ENCODE measurements at places on chromosomes 2 and 18.

- no peak for DNase-seq
Measured at GRCh38 chr2:191701029-191701428, 23.1 kb downstream of the NABP1 start.

- no peak for DNase-seq
Measured at GRCh38 chr2:195486520-195486919, 170.5 kb upstream of the SLC39A10 start.

GRCh38 chr18:78241535-78242253, 737.9 kb upstream of the SALL3 start:
- no peak for DNase-seq

- DNase-seq: no peak
Measured at GRCh38 chr18:8848541-8848940, 143.2 kb downstream of the MTCL1 start.

GRCh38 chr2:58429014-58429875, 188.1 kb upstream of the FANCL start:
- DNase-seq: no peak

GRCh38 chr2:70391259-70391658, 89.4 kb upstream of the FAM136A start:
- no peak for DNase-seq

- no peak for DNase-seq
Measured at GRCh38 chr18:79380816-79381806, 14.6 kb upstream of the NFATC1 start.

DNA sequence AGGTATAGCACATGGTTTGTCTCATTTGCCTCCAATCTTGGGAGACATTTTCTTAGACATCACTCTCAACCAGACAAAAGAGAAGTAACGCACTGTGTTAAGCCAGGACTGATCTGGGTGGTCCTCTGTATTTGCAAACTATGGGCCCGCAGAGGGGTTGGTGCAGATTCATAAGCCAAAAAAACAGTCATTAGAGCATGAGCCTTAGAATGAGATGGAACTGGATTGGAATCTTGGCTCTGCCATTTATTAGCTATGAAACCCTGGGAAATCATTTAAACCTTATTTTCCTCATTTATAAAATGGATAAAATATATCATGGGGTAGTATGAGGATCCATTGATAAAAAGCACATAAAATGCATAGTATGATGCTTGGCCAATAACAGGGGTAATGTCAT, 213.5 kb upstream of the APCDD1 start:
- DNase-seq: no peak

GRCh38 chr18:44743631-44744030, 62.9 kb downstream of the SETBP1 start:
- no peak for DNase-seq

DNA sequence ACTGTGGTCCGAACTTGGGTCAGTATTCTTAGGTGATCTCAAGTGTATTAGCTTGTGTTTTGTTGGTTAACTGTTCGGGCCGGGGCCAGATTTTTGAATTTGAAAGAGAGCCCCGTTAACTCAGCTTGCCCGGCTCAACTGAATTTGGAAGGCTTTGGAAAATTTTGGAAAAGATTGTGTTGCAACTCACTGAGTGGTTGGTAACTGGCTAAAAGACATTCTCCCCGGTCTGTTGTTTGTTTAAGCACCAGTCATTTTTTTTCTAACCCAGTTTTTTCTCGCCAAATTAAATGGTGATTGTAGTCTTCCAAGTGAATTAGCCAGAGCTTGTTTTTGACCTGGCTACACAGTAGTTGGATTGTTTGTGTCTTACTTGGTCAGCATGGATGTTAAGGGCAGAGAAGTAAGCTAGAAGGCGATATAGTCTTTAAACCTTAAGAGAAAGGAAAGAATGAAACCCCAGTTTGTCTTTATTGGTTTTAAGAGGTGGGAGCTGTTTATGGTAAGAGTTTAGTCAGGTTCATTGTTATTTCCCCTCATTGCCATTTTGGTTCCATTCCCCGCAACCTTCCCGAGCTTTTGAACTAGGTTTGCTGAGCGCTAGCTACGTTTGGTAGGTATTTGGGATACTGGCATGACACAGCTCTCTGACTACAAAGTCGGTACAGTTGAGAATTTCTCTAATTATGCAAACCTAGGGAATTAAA, 2.4 kb downstream of the MAP4K4 start:
- no peak for DNase-seq

- DNase-seq: no peak
Measured at GRCh38 chr18:3594760-3595368, 144.9 kb downstream of the TGIF1 start.

DNA sequence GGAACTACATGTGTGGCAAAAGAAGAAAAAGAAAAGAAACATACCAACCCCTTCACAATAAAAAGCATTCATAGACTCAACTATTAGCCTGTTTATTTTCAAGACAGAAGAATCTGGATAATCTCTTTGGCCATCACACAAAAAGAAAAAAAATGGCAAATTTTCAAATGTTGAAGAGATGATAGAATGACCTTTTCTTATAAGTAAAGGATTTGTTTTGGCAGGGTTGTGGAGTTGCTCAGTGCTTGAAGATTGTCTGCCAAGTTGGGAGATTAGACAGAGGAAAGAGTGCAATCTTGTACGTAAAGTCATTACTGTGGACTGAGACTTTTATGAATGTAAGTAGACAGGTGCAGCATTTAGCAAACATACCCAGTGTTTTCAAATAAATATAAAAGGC, 18.5 kb upstream of the FAM171B start:
- DNase-seq: no peak

DNA sequence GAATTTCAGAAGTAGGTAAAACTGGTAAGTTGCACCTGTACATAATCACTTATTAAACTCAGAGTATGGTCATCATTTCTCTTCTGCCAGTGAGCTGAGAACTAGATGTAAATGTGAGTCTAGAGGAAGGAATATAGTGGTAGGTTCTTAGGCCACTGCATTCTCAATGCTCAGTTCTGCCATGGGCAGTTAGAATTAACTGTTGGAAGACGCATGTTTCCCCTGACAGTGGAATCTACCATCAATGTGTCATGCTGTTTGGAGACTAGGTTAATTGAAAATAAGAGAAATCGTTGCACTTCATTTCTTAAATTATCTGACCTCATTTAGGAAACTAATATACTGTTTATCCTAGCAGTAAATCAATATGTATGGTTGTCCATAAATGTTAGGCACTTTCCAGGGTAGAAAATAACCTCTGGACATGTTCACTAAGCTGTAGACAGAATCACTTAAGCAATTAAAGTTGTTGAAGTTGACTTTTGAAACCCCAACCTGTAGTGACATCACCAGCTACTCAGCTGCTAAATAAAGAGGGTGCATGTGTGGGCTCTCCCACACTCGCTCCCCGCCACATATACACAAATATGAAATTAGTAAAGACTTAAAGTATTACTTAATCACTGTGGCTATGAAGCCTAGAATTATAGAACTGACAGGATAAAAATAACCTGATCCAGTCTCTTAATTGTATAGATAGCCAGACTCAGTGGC, 91.5 kb upstream of the NOSTRIN start:
- DNase-seq: no peak

DNA sequence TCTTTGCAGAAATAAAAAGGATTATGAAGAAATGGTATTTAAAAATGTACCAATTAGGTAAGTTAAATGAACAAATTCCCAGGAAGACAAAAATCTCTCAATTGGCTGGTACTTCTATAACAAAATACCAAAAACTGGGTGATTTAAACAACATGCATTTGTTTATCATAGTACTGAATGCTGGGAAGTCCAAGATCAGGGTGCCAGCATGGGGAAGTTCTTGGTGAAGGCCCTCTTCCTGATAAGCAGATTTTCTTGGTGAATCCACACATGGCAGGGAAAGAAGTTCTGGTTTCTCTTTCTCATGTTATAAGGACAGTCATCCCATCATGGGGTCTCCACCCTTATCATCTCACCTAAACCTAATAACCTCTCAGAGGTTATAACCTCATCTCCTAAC, 271.6 kb upstream of the SETBP1 start:
- DNase-seq: no peak

- no peak for DNase-seq
Measured at GRCh38 chr2:46344706-46345105, 47.5 kb downstream of the EPAS1 start.

DNA sequence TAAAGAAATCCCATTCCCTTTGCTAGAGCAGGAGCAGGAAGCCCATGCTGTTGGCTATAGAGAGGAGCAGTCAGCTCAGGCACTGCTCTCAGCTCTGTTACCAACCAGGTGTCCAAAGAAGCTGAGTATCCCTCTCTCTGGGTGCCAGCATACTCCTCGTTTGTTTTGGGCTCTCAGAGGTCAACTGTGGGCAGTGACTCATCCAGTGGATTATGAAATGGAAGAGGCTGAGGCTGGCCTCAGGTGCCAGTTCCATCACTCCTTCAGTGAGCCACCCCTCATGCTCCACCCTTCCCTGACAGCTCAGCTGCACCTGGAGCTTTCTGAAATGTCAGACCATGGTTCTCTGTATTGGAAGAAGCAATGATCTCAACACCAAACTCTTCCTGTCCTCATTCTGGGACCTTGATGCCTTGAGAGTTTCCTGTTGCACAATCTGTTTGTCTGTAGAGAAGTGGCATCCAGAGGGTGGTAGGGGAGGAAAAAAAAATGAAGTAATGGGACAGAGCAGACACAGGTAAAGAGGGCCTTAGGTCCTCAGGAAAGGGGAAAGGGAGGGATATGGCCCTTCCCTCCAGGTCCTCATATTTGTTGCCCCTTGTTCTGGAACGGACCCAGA, 31.2 kb upstream of the EN1 start:
- no peak for DNase-seq

- no peak for DNase-seq
Measured at GRCh38 chr2:43152741-43153647, 73.4 kb downstream of the ZFP36L2 start.

DNA sequence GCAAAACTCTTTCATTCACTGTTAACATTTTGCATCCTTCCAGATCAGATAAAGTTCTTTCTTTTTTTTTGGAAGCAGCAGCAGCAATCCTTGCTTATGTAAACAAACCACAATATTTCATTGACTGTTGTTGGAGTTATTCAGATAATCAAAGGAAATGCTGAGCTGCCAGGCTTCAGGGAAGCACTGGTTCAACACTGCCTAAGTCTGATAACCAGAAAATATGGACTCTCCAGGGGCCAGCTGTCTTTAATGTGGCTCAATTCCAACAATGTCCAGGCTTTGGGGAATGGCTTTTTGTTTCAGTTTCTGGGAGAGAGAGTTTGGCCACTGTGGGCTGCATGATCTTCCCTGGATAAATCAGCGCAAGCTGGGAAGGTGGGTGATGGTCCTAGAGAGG, 354.3 kb downstream of the AKAIN1 start:
- no peak for DNase-seq

DNA sequence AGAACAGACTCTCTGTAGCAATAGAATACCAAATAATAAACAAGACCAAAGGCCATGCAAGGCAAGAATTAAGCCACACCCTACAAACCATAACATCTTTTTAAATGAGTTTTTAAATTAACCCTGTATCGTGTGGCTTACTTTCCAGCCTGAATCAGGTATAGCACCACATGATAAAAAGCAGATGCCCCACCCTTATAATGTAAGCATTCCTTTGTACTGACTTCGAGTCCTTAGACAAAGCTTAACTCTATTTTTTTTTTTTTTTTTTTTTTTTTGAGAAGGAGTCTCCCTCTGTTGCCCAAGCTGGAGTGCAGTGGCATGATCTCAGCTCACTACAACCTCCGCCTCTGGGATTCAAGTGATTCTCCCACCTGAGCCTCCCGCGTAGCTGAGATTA, 1.7 kb upstream of the C2orf42 start:
- DNase-seq: no peak

GRCh38 chr2:240893363-240893844, 2.6 kb downstream of the MAB21L4 start:
- DNase-seq: peak; percentile 66

DNA sequence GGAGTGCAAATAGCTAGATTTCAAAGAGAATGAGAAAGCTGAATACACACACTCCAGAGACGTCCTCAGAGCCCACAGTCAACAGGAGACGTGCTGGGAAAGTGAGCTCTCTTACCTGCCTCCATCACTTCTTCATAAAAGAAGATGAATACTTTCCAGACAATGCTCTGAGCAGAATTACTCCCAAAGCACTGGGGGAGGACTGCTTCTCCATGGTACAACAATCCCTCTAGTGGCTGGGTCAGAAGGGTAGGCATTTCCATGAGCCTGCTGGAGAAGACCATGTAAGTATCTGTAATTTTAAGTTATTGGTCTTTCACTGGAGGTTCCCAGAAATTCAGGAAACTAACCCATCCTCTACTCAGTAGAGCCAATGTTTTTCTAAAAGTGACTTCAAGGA, 190.3 kb downstream of the RBM43 start:
- DNase-seq: no peak

GRCh38 chr2:1709335-1709605, 35.0 kb downstream of the PXDN start:
- DNase-seq: no peak

DNA sequence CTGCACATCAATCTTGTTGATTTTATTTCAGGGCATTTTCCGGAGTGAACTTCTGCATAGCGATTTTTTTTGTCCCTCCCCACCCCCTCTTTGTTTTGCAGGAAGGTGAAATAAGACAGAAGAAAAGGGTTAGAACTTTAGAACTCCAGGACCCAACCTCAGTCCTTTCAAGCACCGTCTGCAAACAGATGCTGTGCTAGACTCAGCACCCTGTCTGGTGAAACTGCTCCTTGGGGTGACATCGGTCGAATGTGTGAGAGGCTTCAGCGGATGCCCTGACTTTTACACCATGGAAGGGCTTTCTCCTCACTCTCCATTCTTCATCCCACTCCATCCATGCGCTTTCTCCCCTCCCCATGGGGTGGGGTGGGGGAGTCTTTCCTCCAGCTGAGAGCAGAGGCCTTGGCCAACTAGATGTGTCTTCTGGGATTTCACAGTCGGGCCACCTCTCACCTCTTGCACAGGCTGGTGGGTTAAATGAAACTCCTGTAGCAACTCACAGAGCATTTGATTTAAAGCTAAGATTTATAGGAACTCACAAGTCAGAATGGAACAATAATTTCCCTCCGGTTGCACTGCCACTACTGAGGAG, 43.3 kb upstream of the EDAR start:
- DNase-seq: no peak

GRCh38 chr2:18623782-18624181, 34.4 kb upstream of the NT5C1B start:
- no peak for DNase-seq

GRCh38 chr2:17179145-17179808, 339.0 kb downstream of the RAD51AP2 start:
- DNase-seq: no peak

GRCh38 chr2:3322311-3322970, 55.2 kb downstream of the EIPR1 start:
- no peak for DNase-seq

GRCh38 chr2:202633470-202633869, 1.3 kb upstream of the FAM117B start:
- DNase-seq: no peak

GRCh38 chr2:183998041-183998796, 600.1 kb upstream of the ZNF804A start:
- DNase-seq: no peak

DNA sequence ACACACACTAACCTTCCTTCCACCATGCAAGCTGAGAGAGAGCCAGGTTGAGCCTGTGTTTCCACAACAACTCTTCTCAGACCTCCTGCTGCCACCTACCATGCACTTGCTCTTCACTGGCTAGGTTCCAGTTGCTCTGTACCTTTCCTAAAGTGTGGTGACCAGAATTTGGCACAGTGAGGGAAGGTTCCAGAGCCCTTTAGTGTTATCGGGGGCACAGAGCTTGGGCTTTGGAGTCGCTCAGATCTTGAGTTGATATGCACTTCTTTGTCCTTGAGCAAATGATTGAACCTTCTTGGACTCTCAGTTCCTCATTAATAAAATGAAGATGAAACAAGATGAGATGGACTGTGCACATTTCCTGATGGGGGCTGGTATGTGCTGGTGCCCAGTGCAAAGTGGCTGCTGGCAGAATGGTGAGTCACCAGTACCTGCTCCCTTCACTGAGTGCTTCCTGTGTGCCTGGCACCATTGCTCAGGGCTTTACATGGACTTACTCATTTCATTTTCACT, 47.1 kb downstream of the NEDD4L start:
- no peak for DNase-seq
